ENCODE measurements at places on chromosomes 12 and 14. TPM values are rescaled to one million over a fixed set of nuclear protein-coding genes. Genes with fewer than 3 reads are reported as not detected.

FIGNL2 gene
- 0.36 TPM for total RNA-seq

DNA sequence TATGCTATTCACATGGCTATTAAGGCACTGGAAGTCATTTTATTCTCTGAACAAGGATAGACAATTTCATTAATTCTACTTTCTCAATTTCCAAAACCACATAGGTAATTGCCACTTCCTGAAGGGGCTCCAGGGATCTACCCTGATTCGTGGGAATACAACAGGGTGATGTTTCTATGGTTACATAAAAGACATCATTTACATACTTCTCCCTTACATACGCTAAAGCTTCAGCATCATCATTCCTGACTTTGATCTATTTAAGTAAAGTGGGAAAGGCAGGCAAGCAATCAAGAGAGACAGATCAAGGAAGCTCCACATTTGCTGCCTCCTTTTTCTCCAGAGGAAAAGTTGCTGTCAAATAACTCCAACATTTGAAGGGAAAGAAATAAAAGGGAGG, 118.8 kb upstream of the SINHCAF start:
- no peaks in the 10 kb centered on the region for H3K27me3 ChIP-seq
- H3K36me3 ChIP-seq, result peaks cover 20% of the 10 kb centered on the region
- no peak for DNase-seq

- H3K4me1 ChIP-seq, result peaks cover under 1% of the 10 kb centered on the region
- DNase-seq, result no peak
- peak overlapping the region; percentile 35 for H3K27ac ChIP-seq
- H3K27me3 ChIP-seq, result no peaks in the 10 kb centered on the region
- peaks cover 49% of the 10 kb centered on the region for H3K36me3 ChIP-seq
Observed at GRCh38 chr14:91164676-91165075, 50.8 kb downstream of the DGLUCY start.

DNA sequence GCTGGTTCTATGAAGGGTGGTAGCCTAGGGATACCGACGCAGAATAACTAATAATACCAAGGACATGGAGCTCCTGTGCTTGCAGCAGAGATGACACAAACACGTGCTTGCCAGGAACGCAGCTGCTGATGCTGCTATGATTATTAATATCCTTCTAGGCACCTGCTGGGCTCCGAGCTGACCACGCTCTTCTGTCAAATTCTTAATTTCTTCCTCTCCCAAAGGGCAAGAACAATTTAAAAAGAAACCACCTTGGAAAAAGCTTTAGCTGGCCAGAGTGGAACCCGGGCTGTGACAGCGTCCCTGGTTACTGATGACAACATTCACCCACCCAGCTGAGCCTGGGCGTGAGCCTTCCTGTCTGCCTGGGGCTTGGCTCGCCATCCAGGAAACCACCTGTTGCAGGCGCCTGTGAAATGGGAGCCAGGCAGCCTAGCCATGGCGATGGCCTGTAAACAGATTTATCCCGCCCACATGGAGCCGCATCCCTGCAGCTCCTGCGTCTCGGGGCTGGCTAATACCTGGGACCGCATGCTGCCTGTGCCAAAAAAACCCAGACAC, 28.8 kb downstream of the CLMN start:
- no peaks in the 10 kb centered on the region for H3K27me3 ChIP-seq
- H3K27ac ChIP-seq, result peak overlapping the region; percentile 19
- no peak overlapping the region for H3K4me3 ChIP-seq
- peaks cover 9% of the 10 kb centered on the region for H3K4me1 ChIP-seq

DNA sequence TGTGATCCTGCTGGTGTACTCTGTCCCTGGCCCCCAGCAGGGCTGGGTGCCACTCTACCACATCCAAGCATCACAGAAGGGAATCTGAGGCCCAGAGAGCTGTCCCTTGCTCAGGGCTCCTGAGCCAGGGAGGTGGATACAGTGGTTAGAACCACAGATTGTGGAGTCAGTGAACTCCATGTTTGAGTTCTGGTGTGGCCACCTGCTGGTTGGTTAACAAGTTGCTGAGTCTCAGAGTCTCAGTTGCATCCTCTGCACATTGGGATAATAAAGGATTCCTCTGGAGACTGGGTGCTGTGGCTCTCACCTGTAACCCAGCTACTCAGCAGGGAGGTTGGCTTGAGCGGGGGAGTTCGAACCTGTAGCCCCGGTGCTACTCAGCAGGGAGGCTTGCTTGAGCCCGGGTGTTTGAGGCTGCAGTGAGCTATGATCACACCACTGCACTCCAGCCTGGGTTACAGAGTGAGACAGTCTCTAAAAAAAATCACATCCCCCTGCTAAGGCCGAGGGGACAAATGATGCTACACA, 39.4 kb downstream of the MVK start:
- no peaks in the 10 kb centered on the region for H3K36me3 ChIP-seq
- H3K4me1 ChIP-seq, result no peaks in the 10 kb centered on the region
- no peak for DNase-seq
- H3K27me3 ChIP-seq, result peaks cover 20% of the 10 kb centered on the region

GLIPR1L1 gene
- total RNA-seq, result not detected

DNA sequence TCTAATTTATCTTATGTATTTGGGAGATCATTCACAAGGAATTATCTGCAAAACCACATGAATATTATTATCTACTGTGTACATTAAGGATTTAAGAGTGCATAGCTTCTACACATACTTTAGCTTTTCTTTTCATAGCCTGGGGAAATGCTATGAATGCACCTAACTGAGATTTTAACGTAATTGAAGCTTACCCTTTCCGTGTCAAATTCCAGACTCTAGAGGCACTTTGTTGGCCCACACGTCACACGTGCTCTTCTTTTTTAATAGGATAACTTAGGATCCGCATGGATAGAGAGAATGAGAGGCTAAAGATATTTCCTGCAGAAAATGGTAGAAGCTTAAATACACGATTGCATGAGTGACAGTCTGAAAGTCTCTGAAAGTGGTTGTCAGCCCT, 481.1 kb downstream of the PCNX1 start:
- no peak for DNase-seq
- no peak overlapping the region for H3K27ac ChIP-seq
- no peaks in the 10 kb centered on the region for H3K27me3 ChIP-seq
- H3K36me3 ChIP-seq, result no peaks in the 10 kb centered on the region
- no peak overlapping the region for H3K4me3 ChIP-seq

GRCh38 chr14:100486025-100486828, 101.0 kb downstream of the BEGAIN start:
- H3K4me3 ChIP-seq, result no peak overlapping the region
- peaks cover 11% of the 10 kb centered on the region for H3K36me3 ChIP-seq
- H3K27me3 ChIP-seq, result no peaks in the 10 kb centered on the region
- H3K27ac ChIP-seq, result no peak overlapping the region

DNA sequence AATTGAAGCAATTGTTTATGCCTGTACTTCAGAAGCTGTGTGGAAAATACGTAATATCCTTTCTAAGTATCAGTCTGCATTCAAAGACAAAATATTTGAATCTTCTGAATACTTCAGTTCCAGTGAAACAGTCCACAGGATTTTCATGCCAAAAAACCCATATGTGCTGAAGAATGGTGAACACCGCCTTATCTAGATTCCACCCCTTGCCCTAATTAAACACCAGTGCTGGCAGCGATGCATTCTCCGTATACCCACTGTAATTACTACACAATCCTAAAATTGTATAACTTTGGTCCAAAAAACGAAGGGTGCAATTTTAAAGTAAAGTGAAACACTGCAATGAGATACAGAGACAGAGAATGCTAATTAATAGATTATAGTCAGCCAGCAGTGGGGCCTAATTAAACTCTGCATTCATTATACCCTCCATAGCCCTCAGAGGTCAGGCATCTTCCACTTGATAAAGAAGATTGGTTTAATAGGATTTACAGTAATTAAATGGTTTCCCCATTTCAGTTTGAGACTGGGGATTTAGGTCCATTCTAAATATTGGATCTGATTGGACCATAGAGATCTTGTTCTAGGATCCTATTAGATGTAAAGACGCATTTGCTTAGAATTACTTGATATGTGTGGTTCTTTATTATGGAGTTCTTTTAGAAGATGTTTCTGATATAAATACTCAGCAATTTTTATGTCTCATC, 43.9 kb downstream of the ERC1 start:
- no peaks in the 10 kb centered on the region for H3K36me3 ChIP-seq
- no peaks in the 10 kb centered on the region for H3K27me3 ChIP-seq
- no peak overlapping the region for H3K27ac ChIP-seq

- H3K27ac ChIP-seq, result no peak overlapping the region
- no peaks in the 10 kb centered on the region for H3K27me3 ChIP-seq
- DNase-seq, result no peak
- H3K4me3 ChIP-seq, result no peak overlapping the region
- no peaks in the 10 kb centered on the region for H3K36me3 ChIP-seq
Observed at GRCh38 chr14:71214241-71214640, 307.0 kb downstream of the PCNX1 start.

REM2 gene
- not detected for total RNA-seq

CMTM5 gene
- 1.8 TPM for total RNA-seq

- H3K27ac ChIP-seq, result no peak overlapping the region
- H3K4me3 ChIP-seq, result no peak overlapping the region
- H3K27me3 ChIP-seq, result no peaks in the 10 kb centered on the region
- H3K4me1 ChIP-seq, result peaks cover 9% of the 10 kb centered on the region
- no peak for DNase-seq
Observed at GRCh38 chr14:51613416-51613815, 38.3 kb upstream of the FRMD6 start.

DNA sequence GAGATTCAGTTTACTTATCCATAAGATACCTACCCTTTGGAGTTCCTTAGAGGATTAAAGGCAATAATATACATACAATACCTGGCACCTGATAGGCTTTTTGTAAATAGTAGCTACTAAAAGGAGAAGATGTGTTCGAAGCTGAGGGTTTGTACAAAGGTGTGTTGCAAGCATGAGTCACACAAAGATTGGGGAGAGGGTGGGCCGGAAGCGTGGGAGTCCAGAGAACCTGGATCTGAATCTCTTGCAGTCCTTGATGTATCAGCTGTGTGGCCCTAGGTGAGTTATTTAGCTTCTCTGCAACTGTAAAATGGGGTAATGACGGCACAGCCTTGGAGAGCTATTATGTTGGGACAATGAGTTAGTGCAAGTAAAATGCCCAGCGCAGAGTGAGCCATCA, 61.6 kb upstream of the PSMC1 start:
- H3K4me3 ChIP-seq, result no peak overlapping the region
- DNase-seq, result no peak
- H3K27ac ChIP-seq, result no peak overlapping the region
- H3K36me3 ChIP-seq, result no peaks in the 10 kb centered on the region
- peaks cover 32% of the 10 kb centered on the region for H3K27me3 ChIP-seq

EPYC gene
- not detected for total RNA-seq

LBHD2 gene
- not detected for total RNA-seq

CATSPERB gene
- 6.7 TPM for total RNA-seq

GRCh38 chr14:42523666-42524065, 917.0 kb downstream of the LRFN5 start:
- H3K27ac ChIP-seq, result no peak overlapping the region
- H3K27me3 ChIP-seq, result no peaks in the 10 kb centered on the region
- H3K36me3 ChIP-seq, result no peaks in the 10 kb centered on the region
- no peak overlapping the region for H3K4me3 ChIP-seq

- no peaks in the 10 kb centered on the region for H3K36me3 ChIP-seq
- H3K4me3 ChIP-seq, result no peak overlapping the region
- H3K27me3 ChIP-seq, result no peaks in the 10 kb centered on the region
Observed at GRCh38 chr12:29224572-29224971, 75.5 kb downstream of the FAR2 start.

ASCL1 gene
- total RNA-seq, result not detected

GRCh38 chr12:6734506-6735387, 10.9 kb downstream of the COPS7A start:
- no peaks in the 10 kb centered on the region for H3K27me3 ChIP-seq
- H3K4me1 ChIP-seq, result peaks cover 10% of the 10 kb centered on the region
- no peak for DNase-seq

KRT72 gene
- total RNA-seq, result not detected

TCL1B gene
- total RNA-seq, result not detected

FZD10 gene
- total RNA-seq, result 1.7 TPM

DNA sequence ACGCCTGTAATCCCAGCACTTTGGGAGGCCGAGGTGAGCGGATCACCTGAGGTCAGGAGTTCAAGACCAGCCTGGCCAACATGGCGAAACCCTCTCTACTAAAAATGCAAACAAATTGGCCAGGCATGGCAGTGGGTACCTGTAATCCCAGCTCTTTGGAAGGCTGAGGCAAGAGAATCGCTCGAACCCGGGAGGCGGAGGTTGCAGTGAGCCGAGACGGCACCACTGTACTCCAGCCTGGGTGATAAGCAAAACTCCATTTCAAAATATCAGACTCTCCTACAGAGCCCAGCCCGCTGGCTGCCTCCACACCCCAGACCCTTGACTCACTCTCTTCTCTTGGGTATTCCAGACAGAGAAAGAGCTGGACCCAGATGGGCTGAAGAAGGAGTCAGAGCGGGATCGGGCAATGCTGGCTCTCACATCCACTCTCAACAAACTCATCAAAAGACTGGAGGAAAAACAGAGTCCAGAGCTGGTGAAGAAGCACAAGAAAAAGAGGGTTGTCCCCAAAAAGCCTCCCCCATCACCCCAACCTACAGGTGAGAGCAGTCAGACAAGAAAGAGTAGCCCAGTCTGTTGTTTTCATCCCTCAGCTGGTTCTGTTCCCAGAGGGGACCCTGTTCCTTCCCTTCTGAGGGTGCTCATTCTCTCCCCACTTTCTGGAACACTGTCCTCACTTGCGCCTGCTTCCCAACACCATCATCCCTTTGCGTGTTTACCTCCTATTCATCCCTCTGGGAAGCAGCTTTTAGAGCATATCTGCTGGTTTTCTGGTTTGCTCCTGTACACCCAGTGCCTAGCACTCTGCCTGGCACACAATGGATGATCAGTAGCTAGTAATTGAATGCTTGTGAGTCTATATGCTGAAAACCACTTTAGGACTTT, 19.7 kb downstream of the AGAP2 start:
- no peak overlapping the region for H3K4me3 ChIP-seq
- H3K27ac ChIP-seq, result no peak overlapping the region
- H3K27me3 ChIP-seq, result no peaks in the 10 kb centered on the region

SPTB gene
- 2.9 TPM for total RNA-seq

DNA sequence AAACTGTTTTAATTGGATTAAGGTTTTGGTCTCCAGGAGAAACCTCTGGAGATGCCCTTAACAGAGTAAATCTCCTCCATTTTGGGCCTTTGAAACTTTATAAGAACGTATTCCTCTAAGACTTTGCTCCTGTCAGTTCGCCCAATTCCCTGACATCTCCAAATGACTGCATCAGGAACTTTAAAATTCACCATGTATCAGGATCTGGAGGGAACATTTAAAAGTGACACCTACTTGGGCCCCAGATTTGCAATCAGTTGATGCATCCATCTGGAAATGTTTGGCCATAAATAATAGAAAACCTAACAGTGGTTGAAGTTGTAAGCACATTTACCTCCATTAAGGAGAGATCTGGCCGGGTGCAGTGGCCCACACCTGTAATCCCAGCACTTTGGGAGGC, 144.1 kb upstream of the WSCD2 start:
- H3K36me3 ChIP-seq, result no peaks in the 10 kb centered on the region
- no peaks in the 10 kb centered on the region for H3K27me3 ChIP-seq
- H3K27ac ChIP-seq, result no peak overlapping the region
- no peak for DNase-seq
- no peak overlapping the region for H3K4me3 ChIP-seq

GRCh38 chr12:131035245-131035681, 81.6 kb downstream of the ADGRD1 start:
- H3K27me3 ChIP-seq, result no peaks in the 10 kb centered on the region
- no peaks in the 10 kb centered on the region for H3K36me3 ChIP-seq
- H3K27ac ChIP-seq, result no peak overlapping the region
- DNase-seq, result no peak

Measured in sigmoid colon (tissue), 7 donors.